T-helper 1 cell (primary cell): ENCODE measurements at places on chromosomes 4 and X.

GRCh38 chr4:66475596-66475995, 805.3 kb upstream of the EPHA5 start:
- DNase-seq, result no peak

DNA sequence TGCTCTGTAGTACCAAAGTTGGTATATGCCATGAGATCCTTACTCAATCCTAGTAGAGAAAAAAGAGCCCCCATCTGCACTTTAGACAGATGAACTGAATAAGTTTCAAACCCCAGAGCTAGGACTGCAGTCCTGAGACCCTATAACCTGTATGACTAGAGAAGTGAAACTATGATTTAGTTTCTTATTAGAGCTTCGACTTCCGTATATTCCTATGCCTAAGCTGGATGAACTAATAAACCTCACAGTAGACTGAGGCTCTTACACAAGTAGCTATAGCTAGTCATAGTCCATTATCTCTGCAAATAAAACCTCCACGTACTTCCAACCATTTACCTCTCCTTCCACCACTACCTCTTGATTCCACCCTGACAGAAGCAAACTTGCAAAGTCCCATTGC, 6.3 kb upstream of the OTUD4 start:
- DNase-seq, result no peak

DNA sequence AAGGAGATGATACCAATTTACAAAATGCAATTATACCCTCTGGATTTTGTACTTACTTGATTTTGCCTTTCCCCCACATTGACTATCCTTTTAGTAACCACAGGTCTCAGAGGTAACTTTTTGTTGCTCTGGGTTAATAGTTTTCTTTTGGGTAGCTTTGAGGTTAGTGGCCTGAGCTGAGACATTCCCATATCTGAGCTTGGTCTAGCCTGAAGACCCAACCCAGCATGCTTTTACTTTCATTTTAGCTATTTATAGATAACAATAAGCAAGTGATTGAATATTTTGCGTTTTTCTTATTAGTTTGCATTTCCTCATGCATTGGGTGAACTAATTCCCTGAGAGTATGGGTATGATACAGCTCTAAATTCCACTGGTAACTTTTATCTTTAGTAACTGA, 11.8 kb downstream of the HTN1 start:
- DNase-seq, result no peak

GRCh38 chr4:39442998-39443397, 15.7 kb downstream of the RPL9 start:
- DNase-seq, result no peak

- DNase-seq, result no peak
Observed at GRCh38 chrX:13646154-13646549, 6.8 kb upstream of the TCEANC start.

DNA sequence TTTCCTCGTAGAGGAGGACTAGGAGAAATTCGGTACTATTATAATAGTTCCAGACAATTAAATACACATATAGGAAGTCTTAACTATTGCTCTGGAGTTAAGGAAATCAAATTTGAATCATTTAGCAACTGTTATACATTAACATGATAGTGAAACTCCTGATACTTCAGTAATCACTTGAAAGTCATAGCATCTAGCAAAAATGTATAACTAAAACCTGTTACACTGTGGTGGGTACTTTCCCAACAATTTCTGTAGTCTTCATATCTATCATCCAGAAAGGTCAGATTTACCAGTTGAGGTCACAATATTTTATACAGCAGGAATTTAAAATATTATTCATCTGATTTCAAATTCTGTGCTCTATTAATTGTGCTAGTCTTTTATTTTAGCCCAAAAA, 669.6 kb upstream of the PCDH10 start:
- no peak for DNase-seq

DNA sequence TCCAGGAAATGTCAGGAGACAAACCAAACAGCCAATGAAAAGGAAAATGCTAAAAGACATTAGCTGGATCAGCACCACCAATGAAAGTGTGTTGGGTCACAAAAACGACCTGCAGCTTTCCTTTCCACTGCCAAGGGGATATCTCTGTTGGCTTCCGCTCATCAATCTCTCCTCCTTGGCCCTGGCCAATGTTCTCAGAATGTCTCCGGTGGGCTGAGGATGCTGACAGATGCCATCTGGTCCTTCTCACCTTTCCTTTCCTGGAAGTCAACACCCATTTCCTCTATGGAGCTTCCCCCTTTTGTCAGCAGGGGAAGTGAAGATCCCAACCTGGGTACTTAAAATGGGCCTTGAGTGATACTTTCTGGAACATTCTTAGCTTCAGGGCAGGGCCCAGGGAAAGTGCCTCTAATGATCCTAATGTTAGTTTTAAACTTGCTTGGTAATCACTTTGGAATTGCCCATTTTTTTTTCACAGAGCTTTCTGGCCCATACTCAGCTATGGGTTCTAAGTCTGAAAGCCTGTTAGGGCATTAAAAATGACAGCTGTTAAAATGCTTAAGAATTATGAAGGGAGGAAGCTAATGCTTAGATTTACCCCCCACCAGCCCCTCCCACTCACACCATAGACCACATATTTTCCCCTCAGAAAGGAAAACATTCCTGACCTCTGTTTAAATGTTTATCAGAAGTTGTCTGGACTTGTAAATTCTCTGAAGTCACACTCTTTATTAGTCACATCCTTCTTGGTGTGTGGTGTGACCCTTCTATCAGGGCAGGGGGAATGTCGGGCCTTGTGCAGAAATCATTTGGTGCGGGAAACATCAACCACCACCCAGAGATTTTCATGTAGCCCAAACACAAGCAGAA, 29.2 kb downstream of the IGFBP7 start:
- DNase-seq, result no peak
